ENCODE measurements at places on chromosomes 5 and 9.

DNA sequence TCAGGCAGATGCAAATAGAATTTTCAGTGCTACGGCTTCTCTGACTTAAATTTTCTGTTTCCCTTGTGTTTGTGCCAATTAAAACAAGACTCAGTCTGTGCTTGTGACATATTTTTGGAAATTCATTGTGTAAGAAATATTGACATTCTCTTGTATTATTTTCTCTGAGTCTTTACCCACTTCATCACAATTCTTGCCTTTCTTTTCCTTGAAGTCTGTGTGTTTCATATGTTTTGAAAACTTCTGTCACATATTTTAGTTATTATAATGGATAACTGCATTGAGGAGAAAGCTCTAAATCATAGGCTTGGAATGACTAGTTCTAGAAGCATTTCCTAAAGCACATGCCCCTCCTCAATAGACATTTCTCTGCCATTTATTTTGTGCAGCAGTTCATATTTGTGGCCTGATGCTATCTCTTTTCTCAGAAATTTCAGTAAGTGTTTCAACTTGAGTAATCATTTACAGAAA lies 206.6 kb downstream of the PALM2AKAP2 start:
- no peak for DNase-seq

GRCh38 chr5:75666801-75667200 lies 50.4 kb downstream of the POC5 start:
- no peak for DNase-seq

DNA sequence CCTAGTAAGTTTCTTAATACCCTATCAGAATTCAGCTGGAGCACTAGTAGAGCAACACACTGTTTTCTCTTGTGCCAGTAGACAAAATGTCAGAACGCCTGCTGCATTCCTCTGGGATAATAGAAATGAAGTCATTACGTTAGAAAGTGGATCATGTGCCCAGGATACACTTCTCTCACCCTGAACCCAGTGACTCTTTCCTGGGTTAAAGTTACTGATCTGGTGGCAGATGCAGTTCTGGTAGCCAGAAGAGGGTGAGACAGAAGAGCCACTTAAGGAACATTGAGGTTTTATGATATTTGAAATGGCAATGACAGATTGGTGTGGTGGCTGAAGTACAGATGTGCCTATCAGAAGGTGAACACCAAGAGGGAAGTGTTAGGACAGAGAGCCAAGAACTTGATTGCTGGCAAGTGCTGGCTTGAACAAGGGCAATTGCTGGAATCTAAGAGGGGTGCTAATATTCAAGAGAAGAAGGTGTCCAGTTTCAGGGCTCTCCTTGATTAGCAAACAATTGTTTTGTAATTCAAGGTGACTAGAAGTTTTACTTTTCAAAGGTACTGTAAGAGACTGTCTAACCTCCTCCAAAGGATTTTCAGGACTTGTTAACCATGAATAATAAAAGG lies 93.7 kb upstream of the ERBIN start:
- no peak for DNase-seq

DNA sequence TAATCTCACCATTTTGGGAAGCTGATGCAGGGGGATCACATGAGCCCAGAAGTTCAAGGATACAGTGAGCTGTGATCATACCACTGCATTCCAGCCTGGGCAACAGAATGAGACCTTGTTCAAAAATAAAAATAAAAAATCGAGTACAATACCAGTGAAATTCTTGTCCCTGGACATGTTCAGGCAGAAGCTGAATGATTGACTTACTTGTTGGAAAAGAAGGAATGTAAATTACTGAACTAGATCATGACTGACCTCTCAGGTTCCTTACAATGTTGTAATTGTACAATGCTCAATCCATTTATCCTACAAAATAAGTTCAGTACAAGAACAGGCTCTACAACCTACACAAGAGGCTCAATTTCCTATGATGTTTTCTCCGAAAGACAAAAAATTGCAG lies 1010.4 kb downstream of the TLE1 start:
- no peak for DNase-seq

DNA sequence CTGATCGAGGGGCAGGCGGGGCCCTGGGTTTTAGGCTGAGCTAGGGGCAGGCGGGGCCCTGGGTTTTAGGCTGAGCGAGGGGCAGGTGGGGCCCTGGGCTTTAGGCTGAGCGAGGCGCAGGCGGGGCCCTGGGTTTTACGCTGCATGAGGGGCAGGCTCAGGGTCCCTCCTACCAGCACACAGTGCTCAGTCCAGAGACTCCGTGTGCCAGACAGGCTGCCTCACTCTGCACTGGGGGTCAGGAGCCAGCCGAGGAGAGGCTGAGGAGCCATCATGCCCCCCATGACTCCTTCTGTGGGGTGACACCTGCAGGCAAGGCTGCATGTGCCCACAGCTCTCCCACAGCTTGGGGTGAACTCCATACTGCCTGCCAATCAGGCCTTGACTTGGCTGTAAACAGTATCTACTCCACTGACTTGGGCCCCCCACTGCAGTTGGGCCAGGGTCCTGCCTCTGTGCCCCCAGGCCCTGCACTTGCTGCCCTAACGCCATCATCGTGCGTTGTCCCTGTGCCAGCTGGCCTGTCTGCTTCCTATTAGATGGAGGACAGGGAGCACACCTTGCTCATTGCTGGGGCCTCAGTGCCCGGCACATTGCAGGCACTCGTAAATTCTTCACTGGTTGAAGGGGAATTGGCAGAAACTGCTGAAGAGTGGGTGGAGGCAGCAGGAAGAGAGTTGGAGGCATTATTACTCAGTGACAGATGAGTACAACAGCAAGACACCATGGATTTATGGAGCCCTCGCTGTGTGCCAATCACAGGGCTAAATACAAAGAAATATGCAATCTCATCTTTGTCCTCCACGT lies 78.6 kb downstream of the AMBP start:
- no peak for DNase-seq

GRCh38 chr5:168291964-168292785 lies 730 bp downstream of the WWC1 start:
- DNase-seq: peak; percentile 5
